H7 (cell line): ENCODE measurements at places on chromosomes 3 and 15.

DNA sequence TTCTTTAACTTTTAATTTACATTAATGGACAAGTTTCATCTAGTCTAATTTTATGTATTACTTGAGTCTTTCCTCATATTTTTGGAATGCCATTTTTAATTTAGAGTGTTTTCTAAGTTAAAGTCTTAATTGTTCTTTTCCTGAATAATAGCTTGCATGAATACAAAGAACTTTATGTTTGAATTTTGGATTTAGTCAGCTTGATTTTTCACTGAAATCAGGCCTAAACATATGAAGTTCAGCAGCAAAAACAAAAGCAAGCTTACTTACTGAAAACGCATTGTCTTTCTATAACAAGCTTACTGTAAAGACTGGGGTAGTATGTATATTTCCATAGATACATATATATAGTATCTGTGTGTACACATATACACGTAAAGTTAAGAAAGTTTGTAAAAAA is 126.0 kb downstream of the ZBTB20 start:
- no peak for DNase-seq

DNA sequence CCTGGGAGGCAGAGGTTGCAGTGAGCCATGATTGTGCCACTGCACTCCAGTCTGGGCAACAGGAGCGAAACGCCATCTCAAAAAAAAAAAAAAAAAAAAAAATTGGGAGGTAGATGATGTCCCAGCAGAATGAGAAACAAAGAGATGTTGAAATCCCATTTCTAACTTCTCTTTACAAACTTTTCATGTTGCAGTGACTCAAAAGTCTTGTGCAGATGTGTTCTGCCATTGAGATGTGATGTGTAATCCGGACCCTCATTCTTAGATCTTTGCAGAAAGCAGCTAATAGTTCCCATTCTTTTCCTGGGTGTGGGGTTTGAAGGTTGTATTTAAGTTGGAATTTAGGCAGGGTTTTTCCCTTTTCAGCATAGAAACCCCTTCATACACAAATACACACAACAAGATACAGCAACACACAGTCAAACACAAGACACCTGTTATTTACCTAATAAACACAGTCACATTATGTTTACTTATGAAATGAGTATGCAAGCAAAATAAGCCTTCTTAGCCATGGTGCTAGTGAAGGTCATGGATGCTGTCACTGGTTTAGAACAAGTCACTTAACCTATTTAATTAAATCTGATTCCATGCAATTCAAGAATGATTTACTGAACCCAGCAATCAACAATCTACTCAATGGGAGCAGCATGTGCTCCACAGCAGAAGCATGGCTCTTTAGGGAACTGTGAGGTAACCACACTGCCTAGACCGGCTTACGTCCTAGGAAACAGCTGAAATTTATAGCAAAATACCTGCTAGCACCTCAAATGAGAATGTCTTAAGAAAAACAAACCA is 14.9 kb downstream of the SIAH2 start:
- no peak for DNase-seq

DNA sequence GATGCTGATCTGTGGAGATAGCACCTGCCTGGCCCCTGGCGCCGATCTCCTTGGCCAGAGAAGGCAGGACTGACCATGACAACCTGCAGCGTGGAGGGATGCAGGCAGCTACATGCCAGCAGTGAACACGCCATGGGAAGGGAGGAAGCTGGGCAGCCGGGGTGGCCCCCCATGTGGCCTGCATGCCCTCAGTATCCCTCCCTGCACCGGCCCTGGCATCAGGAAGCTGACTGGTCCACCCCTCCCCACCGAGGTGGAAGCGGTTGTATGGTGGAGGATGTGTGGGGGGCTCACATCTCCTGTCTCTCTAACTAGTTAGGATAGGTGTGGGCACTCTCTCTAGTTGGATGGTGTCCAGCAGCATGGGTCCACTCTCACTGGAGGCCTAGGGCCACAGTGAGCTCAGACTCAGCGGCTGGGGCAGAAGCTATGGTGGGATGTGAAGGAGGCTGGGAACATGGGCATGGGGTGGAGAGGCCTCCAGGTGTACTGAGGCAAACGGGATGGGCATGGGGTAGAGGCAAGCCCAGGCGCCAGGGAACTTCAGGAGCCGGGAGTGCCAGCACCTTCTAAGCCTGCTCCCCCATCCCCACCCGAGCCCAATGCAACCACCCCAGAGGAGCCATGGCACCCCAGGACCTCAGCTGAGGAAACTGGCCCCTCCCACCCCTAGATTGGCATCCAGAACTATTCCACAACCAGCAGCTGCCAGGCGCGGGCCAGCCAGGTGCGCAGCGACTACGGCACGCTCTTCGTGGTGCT is 1.8 kb upstream of the ABTB1 start:
- no peak for DNase-seq

DNA sequence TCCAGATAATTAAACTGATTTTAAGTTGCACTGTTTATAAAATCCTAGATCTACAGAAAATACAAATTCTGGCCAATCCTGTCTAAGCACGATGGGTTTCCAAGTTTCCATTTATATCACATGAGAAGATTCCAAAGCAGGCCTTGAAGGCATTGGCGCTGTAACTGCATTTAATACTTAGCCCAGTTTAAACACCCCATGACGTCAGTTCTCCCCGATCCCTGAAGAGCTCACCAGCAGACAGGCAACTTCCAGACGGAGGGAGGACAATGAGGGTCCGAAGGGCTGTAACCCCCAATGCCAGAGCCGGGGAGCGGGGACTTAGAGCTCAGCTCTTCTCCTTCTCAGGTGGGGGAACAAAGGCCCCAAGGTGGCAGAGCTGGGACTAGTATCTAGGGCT is 117.3 kb downstream of the XXYLT1 start:
- DNase-seq = no peak
